ENCODE measurements at places on chromosomes 13 and 19.

DNA sequence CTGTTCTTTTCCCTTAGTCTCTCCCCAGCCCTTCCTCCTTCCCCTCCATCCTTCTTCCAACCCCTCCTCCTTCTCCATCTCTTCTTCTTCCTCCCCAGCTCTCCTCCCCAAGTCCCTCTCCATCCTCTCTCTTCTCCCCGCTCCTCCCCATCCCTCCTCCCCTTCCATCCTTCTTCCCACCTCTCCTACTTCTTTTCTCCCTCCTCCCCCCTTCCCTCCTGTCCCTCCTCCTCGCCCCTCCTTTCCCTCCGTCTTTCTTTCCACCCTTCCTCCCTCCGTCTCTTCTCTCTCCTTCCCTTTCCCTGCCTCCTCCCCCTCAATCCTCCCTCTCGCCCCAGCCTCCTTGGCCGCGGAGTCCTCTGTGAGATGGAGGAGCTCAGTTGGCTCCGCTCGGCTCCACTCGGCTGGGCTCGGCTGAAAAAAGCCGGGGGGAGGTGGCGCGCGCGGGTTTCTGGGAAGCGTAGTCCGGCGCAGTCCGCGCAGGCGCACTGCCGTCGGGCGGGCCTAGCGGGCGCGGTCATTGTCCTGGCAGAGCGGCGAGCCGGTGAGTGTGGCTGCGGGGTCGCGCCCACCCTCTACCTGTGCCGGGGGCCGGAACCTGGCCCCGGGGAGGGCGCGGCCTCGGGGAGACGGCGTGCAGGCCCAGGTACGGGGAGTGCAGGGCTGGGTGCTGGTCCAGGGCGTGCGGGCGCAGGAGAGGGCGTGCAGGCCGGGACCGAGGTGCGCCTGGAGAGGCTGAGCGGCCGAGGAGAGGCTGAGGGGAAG lies at the start of gene ZNF71:
Gene ZNF71 (plus strand): TSS at position 520 of the 765 bp plus-strand sequence. CDS start 6,257 bp downstream, outside the sequence.
- DNase-seq: peak; percentile 43

DNA sequence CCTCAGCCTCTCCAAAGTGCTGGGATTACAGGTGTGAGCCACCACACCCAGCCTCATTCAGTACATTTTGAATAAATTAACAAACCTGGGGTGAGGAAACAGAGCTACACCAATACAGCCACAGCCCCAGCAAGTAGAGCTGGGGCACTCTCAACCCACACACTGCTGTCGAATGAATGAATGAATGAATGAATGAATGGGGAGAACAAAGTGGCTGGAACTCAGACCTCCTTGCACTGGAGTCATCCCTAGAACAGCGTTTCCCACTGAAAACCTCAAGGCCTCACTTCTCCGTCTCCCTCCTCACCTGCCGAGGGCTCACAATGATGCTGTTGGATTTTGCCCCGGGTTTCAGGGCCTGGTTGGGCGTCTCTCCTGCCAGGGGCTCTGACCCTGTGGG lies 2.8 kb downstream of the ERCC1 start:
- no peak for DNase-seq

GRCh38 chr13:32472194-32472621 lies 44.3 kb upstream of the N4BP2L1 start:
- DNase-seq: no peak

DNA sequence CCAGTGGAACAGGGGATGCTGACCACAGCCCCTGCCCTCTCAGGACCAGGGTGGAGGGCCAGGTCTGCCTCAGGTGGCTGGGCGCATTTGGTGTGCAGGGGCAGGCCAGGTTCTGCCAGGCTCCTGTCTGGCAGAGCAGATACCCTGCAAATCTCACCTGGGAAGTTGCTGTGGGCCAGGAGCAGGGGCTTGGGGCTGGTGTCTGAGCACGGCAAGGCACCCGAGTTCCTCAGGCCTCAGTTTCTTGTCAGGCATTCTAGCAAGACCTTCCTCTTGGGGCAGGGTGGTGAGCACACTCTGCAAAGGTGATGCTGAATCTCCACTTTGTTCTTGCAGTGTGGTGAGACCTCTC lies 1.1 kb downstream of the CRTC1 start:
- DNase-seq: no peak

- no peak for DNase-seq
These were observed 4.9 kb downstream of the PTGER1 start for GRCh38 chr19:14470031-14470876.

DNA sequence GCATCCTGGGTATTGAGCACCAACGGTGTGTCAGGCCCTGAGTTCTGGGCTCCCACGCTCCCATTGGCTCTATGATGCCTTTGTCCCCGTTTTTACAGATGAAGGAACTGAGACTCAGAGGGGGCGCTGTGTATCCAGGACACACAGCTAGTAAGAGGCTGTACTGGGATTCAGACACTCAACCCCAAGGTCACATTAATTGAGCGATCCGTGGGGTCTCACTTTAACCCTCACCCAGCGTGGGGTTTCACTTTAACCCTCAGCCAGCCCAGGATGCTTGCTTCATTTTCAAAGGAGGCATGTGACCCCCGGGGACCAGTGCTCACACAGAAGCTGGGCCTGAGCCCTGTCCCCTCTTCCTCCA lies 42.6 kb downstream of the CYP4F22 start:
- DNase-seq: no peak

- no peak for DNase-seq
These were observed 278.0 kb downstream of the FGF9 start for GRCh38 chr13:21948769-21949474.

DNA sequence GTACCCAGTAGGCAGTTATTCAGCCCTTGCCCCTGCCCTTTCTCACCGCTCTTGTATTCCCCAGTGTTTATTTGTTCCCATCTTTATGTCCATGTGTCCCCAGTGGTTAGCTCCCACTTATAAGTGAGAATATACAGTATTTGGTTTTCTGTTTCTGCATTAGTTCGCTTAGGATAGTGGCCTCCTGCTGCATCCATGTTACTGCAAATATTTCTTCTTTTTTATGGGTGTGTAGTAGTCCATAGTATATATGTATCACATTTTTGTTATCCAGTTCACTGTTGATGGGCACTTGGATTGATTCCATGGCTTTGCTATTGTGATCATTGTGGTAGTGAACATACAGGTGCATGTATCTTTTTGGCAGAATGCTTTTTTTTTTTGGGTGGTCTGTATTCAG lies 32.7 kb downstream of the URI1 start:
- DNase-seq: no peak

DNA sequence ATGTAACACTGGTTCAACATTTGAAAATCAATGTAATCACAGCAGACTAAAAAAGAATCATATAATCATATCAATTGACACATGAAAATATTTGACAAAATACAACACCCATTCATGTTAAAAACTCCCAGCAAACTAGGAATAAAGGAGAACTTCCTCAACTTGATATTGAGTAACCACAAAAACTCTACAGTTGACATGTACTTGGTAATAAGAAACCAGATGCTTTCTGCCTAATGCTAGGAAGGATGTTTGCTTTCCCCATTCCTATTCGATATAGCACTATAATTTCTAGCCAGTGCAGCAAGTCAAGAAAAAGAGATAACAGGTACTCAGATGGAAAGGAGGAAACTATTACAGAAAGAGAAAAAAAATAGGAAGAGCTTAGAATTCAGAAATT lies 26.9 kb downstream of the UFM1 start:
- no peak for DNase-seq

- DNase-seq: no peak
These were observed 30.0 kb upstream of the POP4 start for GRCh38 chr19:29576046-29576606.

DNA sequence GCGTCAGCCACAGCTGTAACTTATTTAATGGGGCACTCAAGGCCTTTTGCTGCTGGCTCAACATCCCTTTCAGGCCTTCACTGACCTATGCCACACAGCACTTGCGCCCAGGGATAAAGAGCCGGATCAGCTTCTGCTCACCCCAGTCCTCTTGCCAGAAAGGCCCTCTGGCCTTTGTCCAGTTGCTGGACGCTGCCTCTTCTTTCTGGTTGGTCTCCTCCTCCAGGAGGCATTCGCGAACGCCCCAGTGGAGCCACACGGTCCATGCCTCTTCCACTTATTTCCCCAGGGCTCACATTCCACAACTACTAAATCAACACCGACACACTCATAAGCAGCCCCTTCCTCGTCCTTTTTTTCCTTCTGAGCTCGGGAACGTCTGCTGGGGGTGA lies 3.7 kb upstream of the ZNF329 start:
- no peak for DNase-seq

- no peak for DNase-seq
These were observed 793.7 kb upstream of the ARGLU1 start for GRCh38 chr13:107361666-107362065.

- no peak for DNase-seq
These were observed 49.4 kb upstream of the RNF113B start for GRCh38 chr13:98226496-98226895.

DNA sequence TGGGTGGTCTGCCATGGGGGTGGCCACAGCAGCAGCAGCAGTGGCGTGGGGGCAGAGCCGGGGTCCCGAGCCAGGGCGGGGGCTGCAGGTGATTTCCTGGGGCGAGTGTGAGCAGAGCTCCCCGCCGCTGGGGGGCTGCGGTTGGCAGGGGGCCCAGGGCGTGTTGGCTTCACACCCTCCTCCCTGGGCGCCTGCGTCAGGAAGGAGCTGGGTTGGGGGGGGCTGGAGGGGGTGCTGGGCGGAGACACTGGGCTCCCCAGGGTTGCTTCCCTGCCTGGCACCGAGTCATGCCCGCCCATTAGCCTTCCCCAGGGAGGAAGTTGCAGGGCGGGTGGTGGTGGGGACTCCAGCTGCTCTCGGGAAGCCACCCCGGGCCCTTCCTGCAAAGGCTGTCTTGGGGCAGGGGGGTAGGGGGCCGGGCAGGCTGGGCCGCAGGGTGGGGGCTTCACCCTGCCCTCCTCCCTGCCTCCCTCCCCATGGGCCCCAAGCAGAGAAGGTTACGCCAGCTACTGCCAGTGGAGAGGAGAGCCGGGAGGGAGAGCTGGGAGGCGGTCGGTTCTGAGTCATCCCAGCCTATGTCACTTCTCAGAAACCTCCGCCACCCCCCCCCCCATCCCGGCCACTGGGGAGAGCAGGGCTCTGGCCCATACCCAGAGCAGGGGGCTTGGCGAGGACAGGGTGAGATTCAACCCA lies 4.6 kb downstream of the MIDN start:
- peak; percentile 95 for DNase-seq

GRCh38 chr13:67258482-67258881 lies 28.3 kb upstream of the PCDH9 start:
- no peak for DNase-seq

GRCh38 chr13:24267801-24268200 lies 41.6 kb upstream of the C1QTNF9 start:
- no peak for DNase-seq

DNA sequence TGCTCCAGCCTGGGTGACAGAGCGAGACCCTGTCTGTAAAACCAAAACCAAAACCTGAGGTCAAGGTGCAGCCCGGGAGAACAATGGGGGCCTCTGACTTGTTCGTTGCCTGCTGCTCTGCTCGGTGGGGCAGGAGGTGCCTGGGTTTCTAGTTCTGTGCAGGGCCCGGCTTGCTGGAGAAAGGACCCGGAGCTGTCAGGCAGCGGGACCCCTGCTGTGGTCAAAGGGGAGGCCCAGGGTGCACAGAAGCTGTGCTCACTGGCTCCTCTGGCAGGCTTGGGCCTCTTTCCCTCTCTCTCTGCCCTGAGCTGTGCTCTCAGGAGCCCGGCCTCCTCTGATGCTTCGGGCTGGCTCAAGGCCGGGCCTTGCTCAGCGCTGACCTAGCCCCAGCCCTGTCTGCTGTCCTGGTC lies 3.5 kb downstream of the LRP3 start:
- no peak for DNase-seq

DNA sequence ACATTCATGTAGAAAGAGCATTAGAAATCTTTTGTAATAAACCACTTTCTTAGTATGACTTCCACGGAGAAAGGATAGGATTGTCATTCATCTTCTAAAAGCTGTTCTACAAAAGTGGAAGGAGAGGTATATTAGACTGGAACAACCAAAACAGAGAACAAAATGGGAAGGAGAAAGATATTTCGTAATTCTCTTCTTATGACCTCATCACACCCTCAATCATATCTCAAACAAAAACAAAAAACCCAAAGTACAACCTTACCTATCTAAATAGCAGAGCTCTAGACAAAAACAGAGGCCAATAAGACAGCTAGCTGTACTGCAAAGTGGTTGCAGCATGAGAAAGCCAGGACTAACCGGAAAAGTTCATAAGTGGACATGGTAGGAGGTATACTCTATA lies 46.3 kb downstream of the DACH1 start:
- DNase-seq: no peak

DNA sequence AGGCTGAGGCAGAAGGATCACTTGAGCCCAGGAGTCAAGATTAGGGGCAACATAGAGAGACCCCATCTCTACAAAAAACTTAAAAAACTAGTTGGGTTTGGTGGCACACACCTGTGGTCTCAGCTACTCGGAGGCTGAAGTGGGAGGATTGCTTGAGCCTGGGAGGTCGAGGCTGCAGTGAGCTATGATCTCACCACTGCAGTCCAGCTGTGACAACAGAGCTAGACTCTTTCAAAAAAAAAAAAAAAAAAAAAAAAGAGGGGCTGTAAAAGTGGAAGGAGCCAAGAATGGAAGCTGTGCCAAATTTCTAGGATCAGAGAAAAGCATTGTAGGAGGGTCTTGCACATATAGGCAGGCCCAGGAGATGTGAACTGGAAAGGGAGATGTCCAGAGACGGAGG lies 9.6 kb downstream of the DNASE2 start:
- DNase-seq: no peak

DNA sequence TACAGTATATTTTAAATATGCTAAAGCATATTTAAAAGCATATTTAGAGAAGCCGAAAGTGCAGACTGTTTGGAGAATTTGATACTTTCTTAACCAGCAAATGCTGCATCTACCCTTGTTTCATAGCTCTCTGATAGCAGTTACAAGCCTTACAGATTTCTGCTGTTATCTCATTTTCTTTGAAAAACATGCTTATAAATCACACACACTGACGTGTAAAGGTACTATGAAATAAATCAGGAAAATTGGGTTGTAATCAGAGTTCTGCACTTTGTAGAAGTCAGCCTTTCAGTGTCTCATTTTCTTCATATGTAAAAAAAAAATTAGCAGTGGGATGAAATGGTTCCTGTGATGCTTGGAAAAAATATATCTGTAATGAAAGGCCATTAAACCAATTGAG lies 1432.4 kb upstream of the ATXN8OS start:
- DNase-seq: no peak

DNA sequence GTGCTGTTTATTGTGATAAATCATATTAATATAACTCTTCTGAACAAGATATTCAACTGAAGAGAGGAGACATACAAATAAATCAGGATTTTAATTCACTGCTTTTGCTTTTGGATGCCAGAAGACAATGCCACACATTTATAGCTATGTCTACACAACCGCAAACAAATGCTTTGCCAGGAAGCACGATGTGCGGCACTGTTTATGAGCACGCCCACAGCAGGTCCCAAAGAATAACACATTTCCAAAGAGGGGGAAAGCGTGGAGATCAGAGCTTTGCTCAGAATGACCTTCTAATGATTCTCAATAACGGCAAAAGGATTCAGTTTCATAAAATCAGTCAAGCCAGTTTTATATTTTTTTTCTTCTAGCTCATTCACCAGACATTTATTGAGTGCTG lies 16.7 kb downstream of the FAM216B start:
- DNase-seq: no peak

DNA sequence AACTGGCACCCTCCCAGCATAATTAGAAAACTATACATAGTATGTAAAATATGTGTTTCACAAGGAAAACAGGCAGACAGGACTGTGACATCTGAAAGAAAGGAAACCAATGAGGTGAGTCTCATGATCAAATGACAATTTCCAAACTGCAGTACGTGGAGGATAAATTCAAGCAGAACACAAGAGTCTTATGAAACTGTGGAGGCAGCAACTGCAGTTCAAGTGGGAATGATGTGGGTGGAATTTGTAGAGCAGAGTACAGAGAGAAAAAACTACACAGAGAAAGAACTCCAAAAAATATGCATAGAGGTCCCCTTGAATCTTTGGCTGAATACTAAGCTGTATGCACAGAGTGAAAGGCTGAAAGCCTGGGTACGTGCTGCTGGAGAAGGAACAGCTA lies 9.7 kb downstream of the SIGLEC6 start:
- DNase-seq: no peak

Data from skeletal muscle cell (primary cell).